ENCODE measurements at places on chromosomes 2 and 18. TPM values are rescaled to one million over a fixed set of nuclear protein-coding genes. Genes with fewer than 3 reads are reported as not detected.

The TDRD15 gene
- 0.10 TPM for total RNA-seq

The FOXD4L1 gene
- 0.39 TPM for total RNA-seq

The GALM gene
- total RNA-seq = 12.7 TPM

The ITGA4 gene
- 7.4 TPM for total RNA-seq

The NEU4 gene
- total RNA-seq = 0.49 TPM

The SCN7A gene
- 5.0 TPM for total RNA-seq

The GALR1 gene
- not detected for total RNA-seq

GRCh38 chr2:20291106-20291564 is 59.5 kb downstream of the PUM2 start:
- peak; percentile 65 for DNase-seq

- DNase-seq = no peak
These were observed 110.0 kb upstream of the EPAS1 start for GRCh38 chr2:46187112-46187618.

GRCh38 chr2:240498171-240498957 is 59.4 kb downstream of the ANKMY1 start:
- no peak for DNase-seq

DNA sequence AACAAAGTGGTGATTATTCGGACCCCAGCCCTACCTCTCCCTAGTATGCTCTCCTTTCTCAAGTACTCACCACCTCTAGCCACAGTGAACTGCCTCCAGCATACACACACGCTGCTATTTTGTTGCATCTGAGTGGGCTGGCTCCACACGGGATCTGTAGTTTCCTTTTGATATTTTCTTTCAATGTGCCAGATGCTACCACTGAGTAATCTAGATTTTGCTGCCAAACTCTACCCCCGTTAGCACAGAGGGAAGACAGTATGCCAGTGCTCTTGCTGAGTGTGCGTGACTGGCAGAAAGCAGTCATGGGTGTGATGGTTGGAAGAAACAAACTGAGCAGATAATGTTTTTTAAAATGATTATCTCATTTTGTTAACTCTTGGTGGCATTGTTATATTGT is 11.6 kb downstream of the CFLAR start:
- DNase-seq = no peak

GRCh38 chr2:162888652-162889051 is 50.1 kb upstream of the KCNH7 start:
- no peak for DNase-seq

DNA sequence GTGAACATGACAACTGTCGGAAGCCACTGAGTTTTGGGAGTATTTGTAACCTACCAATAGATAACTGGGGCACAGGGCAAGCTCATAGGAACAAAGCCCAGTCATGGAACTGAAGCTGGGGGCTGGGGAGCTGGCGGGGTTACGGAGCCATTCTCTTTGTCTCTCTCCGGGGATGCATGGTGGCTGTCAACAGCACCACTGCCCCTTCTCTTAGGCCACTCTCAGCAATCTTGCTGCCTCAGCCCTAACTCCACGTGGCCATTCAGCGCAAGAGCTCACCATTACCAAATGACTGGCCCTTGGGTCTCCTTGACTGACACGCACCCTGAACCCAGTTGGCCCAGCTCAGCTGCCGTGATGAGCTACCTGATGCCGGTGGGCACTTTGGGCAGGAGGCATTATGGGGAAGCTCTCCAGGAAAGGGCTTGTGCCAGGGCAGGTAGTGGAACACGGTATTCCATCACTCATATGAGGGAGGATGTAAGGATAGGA is 33.6 kb upstream of the ODC1 start:
- no peak for DNase-seq

DNA sequence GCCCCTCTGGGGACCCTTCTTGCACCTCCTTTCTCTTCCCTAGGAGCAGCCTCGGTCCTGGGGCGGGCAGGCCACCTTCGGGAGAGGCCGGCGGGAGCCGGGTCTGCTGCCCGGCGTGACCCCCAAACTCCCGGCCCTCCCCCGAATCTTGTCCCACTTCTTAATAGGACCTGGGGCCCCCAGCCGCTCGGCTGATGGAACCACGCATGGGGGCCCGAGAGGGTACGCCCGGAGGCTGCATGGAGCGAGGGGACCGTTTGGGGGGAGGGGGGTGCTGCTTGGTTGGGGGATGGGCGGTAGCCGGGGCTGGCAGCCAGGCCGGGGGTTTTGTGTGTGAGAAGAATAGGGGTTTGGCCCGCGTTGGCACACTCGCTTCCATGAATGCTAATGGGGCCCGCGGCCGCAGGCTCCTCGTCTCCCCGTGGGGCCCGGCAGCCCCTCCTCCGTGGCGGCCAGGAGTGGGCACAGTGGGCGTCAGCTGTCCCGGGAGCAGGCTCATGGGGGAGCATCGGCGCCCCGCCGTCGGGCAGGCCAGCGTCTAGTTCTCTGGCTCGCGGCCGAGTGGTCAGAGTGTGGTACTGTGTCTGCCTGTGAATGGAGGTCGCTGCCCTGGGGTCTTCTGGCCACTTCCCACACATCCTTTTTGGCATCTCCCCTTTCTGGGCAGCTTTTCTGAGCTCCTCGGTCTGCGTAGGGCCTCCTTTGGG is 1.0 kb downstream of the GAREM2 start:
- no peak for DNase-seq

GRCh38 chr18:28109781-28110560 is 67.0 kb downstream of the CDH2 start:
- no peak for DNase-seq

DNA sequence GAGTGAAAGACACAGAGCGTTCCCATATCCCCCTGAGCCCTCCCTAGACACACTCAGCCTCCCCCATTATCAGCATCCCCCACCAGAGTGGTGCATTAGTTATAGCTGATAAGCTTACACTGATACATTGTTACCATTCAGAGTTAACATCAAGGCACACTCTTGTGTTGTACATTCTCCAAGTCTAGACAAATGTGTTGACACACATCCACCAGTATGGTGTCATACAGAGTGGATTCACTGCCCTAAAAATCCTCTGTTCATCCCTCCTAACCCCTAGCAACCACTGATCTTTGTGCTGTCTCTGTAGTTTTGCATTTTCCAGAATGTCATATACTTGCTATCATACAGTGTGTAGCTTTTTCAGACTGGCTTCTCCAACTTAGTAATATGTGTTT is 78.0 kb upstream of the RPL31 start:
- no peak for DNase-seq

DNA sequence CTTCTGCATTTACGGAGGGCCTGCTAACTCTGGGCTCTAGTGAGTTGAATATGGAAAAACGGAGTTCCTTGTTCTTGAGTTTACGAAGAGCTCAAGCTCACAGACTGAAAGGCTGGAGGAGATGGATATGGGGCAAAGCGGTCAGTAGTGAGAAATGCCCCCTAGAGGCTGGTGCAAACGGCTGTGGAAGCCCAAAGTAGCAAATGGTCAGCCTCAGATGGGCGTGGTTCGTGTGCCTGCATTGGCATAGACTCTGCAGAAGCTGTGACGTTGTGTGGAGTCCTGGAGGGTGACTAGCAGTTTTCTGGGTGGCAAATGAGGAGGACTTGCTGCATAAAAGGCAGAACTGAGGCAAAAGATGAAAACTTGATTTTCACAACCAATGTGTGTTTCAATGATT is 93.6 kb upstream of the TWIST2 start:
- DNase-seq = no peak

GRCh38 chr18:32286749-32287148 is 96.9 kb downstream of the MEP1B start:
- no peak for DNase-seq
